ENCODE measurements at places on chromosomes 6 and 20.
A peak's percentile ranks its signal among the peaks of the same experiment; 100 is the strongest.

GRCh38 chr6:36719126-36719525 is 21.5 kb downstream of the RAB44 start:
- DNase-seq, result no peak

- no peak for DNase-seq
Measured at GRCh38 chr6:104607501-104607900, 252.2 kb downstream of the HACE1 start.

DNA sequence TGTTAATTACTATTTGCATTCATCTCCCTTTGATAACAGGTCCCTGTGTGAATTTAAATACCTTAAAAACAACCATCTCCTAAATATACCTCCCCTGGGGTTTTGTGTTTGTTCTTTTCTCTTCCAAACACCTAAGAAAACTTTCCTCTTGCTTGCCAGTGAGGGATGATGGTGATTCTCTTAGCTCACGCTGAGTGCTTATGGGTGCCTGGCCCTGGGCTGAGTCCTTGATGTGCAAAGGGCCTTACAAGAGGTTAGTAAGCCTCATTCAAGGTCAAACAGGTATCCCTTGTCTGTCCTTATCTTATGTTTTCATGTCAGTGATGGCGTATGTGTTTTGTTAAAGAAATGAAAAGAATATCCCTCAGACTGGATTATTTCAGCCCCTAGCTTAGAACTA is 76.3 kb downstream of the SYCP2L start:
- DNase-seq, result no peak

DNA sequence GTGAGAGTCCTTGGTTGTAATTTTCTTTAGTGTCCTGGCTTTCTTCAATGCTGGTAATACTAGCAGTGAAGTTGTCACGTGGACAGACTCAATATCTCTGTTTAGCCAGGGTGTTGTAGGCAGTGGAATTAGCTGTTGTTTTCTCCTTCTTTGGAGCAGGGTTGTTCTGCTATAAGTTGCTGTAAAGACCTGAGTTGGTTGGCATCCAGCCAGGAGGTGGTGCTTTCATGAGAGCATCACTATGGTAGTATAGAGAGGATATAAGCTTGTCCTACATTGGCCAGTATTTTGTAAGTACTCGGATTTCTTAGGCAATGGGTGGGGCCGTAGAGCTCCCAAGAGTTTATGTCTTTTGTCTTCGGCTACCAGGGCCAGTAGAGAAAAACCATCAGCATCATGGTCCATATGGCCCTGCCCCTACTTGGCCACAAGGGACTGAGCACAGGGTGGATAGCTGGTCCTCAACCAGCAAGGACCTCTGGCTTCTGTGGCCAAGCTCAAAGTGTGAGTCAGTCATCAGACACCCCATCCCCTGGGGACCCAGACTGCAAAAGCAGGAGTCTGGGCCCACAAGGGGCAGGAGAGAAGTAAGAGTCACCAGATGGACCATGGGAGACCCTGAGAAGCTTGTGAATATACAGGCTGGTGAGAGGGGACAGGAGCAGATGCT is 127.9 kb upstream of the NXT1 start:
- no peak for DNase-seq

GRCh38 chr6:55794136-55794812 is 81.1 kb downstream of the BMP5 start:
- DNase-seq, result no peak

DNA sequence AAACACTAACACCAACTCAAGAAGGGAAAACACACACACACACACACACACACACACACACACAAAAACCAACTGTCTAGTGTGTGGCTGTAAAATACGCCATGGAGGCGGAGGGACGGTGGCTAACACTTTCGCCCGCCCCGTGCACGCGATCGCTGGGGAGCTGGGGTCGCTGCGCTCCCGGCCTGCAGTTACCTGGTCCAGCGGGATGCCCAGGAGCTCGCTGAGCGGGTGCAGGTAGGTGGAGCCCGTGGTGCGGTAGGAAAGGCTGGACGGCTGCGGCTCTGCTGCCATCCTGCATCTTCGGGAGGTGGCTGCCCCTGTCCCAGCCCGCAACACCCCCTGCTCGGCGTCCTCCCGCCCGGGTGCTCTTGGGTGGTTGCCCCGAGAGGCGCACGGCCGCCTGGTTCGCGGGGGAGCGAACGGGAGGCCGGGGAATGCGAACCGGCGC is 303 bp downstream of the MBOAT1 start:
- DNase-seq, result no peak

DNA sequence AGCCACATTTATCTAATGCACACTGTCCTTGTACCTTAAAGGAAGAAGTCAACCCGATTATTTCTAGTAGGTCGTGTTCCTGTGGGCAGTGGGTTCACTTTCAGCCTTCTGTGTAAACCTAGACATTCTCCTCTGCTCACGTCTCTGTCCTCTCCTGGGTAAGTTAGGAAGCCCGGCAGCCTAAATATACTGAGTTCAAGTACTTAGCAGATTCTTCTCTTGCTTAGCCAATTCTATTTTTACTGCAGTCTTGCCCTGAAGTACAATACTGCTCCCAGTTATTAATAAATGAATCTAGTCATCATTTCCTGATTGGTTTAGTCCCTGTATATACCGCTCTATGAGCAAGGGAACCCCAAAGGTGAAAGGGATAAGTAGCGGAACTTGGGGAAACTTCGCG is 14.6 kb upstream of the GPR63 start:
- DNase-seq, result no peak

DNA sequence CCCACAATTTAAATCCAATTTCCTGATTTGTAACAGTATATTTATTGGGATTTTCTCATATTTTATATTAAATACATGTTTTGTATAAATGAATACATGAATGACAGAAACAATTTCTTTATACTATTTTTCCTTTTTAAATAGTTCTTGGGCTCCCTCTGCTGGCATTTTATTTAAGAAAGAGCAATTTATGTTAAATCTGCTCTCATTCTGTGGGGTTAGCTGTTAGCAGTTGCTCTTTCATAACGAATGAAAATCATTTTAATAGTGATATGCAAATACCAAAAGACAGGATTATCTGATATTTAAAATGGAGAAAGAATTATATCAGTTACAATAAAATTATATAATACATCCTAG is 118.3 kb downstream of the RALGAPA2 start:
- DNase-seq, result peak; percentile 65

- DNase-seq, result no peak
Measured at GRCh38 chr6:5179917-5180316, 80.8 kb downstream of the LYRM4 start.

DNA sequence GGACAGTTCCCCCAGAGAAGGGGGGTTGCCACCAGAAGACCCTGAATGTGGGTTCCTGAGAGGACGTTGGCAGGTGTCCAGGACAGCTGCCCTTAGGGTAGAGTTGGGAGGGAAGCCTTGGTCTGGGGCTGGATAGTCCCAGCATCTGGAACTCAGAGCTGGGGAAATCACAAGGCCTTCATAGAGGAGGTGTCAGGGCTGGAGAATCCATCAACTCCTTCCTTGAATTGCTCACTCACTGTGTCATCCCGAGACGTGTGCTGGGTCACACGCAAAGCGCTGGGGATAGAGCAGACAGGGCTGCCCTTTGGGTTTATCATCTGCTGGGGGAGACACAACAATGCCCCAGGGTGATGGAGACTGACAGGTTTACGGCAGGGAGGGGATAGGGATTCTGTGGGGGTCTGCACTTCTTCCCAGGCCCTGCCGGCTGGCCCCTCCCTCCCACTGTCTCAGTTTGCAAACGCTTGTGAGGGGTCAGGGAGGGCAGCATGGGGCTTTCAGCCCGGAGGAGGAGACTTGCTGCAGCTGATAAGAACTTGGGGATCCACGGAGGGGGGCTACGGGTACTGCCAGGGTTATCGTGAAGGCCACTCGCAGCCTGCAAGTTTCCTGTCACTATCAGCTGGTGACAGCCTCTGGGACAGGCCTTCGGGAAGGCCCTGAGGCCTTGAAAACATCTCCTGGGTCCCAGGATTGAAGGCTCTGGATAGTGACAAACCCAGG is 18.6 kb downstream of the RBM38 start:
- no peak for DNase-seq

- no peak for DNase-seq
Measured at GRCh38 chr6:12602951-12603672, 113.5 kb upstream of the PHACTR1 start.

GRCh38 chr6:32317541-32317940 is 54.2 kb downstream of the TSBP1 start:
- DNase-seq, result no peak

DNA sequence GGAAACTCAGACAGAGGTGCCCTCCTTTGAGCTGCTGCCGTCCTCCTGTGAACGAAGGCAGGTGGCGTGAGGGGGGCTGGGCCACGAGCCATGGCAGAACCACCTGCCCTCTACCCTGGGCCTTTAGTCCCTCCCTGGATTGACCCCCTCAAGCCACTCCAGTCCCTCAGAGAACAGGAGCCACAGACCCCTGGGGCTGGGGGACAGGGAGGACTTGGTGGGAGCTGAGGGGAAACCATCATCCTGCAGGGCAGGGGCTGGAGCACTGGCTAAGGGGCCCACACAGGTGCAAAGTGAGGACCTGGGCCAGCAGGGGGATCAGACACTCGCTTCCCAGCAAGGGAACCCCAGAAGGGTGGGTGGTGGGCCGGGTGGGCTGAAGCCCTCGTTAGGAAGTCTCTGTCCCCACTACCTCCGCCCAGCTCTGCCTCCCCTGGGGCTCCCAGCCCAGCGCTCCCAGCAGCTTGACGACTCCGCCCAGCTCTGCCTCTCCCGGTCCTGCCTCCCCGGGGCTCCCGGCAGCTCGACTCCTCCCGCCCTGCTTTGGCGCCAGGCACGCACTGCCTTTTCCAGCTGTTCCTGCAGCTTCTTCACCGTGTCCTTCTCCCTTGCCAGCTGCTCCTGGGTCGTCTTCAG is 44.4 kb downstream of the DSTN start:
- DNase-seq, result peak; percentile 10

All from NCI-H1694 (cell line).